ENCODE measurements at places on chromosomes 1 and 21.

DNA sequence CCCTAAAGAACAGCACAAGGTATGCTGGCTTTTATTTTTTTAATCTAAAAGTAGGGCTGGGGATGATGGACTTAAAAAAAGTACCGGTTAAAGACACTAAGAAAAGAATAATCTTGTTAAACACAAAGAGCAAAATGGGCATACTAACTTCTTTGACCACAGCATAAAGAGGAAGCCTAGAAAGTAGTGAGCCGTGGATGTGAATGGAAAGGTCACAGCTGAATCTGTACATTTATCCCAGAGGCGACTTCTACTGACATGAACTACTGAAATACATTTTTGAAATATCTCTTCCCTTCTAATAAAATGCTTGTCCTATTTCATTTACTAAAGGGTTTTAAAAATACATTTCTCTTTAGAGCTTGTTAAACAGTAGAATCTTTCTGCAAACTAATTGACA is 140.7 kb downstream of the SLC45A1 start:
- no peak for DNase-seq

GRCh38 chr1:155250633-155251449 is 4.4 kb downstream of the ENTREP3 start:
- peak; percentile 96 for DNase-seq

DNA sequence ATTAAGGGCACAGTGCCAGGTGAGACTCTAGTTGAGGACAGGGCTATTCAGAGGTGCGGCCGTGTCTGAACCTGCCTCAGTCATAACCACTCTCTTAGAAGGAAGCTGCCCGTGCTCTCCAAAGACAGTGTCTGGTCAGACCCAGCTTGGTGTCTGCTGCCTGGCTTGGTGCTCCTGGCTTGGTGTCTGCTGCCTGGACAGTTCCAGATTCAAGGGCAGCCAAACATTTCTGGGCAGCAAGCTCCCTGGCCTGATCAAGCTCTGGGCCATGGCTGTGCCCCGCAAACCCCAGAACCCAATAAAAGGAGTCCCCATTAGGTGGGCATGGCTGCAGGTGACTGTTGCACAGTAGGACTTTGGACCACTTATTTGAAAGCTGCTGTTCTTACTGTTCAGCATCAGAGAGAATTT is 27.7 kb downstream of the NEK2 start:
- no peak for DNase-seq

DNA sequence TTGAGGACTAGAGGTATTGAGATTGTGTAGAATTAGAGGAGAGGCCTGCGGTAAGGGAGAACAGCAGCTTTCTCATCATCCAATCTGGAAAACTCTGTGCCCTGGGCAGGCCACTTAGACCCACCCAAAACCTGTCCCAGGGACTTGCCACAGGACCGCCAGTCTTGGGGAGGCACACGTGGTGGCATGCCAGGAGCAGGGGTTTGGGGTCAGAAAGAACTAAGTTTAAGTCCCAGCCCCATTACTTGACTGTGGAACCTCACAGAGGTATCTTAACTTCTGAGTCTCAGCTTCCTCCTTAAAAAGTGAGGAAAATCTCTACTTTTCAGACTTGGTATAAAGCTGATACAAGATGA is 356.6 kb downstream of the HHAT start:
- no peak for DNase-seq

GRCh38 chr1:220239966-220240365 is 32.3 kb downstream of the RAB3GAP2 start:
- no peak for DNase-seq

- no peak for DNase-seq
These were observed 76.2 kb upstream of the PGBD5 start for GRCh38 chr1:230502306-230502705.

DNA sequence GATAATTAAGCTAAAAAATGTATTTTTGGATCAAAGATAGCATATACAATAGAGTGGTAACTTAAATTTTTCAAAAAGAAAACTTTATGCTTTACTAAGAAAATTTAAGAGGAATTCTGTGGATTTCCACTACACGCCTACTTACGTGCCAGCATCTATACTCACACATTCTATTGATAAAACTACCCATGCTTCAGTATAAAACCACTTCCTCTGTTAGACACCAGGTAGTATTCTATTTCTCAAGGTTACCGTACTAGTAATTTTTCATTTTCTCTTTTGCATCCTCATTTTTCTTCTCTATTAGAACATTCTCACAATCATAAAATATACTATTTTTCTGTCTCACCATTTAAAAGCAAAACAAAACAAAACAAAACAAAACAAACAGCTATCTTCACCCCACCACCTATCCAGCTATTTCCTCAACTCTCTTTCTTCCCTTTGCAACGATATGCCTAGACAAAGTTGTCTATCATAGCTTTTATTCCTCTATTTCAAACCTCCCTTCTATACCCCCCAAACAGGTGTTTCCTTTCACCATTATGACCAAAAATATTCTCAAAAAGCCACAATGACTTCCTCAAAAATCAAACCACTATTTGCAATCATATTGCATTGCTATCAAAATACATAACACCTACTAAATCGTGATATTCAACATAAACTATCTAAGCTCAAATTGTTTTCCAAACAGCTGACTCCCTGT is 1652.0 kb downstream of the MRPL39 start:
- DNase-seq: no peak

- no peak for DNase-seq
These were observed 17.7 kb upstream of the RAB3B start for GRCh38 chr1:52008071-52008809.

DNA sequence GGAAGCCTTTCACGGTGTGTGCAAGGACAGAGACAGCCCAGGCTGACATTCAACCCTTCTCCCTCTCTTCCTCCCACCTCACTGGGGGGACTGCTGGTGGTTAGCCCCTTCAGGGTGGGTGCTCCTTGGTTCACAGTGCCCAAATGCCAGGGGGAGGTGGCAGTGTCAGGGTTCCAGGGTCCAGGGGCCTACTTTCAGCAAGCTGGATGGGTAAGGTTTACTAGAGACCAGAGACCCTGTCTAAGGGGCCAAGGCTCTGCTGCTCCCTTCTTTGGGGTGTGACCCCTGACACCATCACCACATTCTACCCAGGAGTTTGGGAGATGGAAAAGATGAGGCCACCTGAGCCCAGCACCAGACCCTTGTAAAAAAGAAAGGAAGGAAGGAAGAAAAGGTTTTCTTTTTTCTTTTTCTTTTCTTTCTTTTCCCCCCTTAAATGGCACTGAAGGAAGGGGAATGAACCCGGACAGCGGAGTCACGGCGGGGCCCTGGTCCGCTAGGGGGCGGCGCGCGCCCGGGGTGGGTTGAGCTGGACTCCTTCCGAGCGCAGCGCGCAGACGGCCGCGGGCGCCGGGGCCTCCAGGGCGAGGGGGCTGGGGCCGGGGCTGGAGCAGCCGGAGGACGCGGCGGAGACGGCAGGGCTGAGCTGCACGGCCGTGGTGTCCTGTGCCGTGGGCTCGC is 18.8 kb downstream of the KNCN start:
- DNase-seq: peak; percentile 72

DNA sequence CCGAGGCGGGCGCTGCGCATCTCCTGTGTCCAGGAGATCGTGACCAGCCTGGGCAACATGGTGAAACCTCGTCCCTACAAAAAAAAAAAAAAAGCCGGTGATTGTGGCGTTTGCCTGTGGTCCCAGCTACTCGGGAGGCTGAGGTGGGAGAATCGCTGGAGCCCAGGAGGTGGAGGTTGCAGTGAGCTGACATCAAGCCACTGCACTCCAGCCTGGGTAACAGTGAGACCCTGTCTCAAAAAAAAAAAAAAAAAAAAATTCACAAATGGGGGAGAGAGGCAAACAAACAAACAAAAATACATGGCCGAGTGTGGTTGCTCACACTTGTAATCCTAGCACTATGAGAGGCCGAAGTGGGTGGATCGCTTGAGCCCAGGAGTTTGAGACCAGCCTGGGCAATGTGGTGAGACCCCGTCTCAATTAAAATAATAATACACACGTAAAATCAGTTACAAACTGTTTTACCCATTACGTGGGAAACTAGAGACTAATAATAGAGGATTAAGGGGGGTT is 758 bp downstream of the TATDN3 start:
- no peak for DNase-seq

DNA sequence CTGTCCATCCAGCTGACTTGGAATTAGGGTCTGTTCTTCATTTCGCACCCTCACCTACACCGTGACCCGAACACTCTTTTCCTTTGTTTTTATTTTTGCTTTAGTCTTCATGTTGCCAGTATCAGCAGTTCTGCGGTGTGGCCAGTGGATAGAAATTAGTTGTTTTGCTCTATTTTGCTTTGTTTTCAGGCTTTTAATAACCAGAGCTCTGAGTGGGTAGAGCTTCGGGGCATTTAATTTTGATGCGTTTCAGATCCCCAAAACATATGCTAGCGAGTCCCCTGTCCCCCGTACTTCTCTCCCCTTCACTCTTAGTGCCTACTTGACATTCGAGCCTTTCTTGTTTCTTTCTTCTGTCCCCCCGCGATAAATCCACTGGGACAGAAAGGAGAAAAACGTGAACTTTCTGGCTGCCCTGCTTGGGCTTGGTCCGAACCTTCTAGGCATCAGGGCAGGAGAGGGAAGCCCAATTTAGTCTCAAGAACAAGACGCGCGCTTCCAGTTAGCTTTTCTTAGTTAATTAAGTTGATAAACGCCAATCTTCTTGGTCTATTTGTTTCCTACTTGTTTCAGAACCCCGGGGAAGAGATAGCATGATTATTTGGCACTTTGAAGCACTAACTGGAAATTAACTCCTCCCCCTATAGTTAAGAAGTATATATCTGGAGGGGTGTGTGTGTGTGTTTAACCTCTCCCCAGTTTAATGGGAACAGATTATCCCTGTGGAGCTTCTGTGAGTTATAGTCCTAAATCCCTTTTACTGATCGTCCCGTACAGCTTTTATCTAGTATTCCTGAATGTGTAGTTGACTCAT is 839 bp downstream of the SWT1 start:
- DNase-seq: peak; percentile 18

GRCh38 chr1:206004826-206005225 is 1.6 kb upstream of the RAB7B start:
- DNase-seq: no peak

GRCh38 chr1:4962836-4963235 is 308.4 kb downstream of the AJAP1 start:
- no peak for DNase-seq

All from CD4-positive, alpha-beta T cell treated with Interferon alpha-2 for 1 hour (primary cell).